ENCODE measurements at places on chromosomes 7 and 10.

DNA sequence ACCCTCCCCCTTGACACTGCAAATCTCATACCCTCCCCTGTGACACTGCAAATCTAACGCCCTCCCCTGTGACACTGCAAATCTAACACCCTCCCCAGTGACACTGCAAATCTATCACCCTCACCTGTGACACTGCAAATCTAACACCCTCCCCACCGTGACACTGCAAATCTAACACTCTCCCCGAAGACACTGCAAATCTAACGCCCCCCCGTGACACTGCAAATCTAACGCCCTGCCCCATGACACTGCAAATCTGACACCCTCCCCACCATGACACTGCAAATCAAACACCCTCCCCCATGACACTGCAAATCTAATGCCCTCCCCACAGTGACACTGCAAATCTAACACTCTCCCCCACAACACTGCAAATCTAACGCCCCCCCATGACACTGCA is 603.7 kb downstream of the DNAJB6 start:
- no peak for DNase-seq

DNA sequence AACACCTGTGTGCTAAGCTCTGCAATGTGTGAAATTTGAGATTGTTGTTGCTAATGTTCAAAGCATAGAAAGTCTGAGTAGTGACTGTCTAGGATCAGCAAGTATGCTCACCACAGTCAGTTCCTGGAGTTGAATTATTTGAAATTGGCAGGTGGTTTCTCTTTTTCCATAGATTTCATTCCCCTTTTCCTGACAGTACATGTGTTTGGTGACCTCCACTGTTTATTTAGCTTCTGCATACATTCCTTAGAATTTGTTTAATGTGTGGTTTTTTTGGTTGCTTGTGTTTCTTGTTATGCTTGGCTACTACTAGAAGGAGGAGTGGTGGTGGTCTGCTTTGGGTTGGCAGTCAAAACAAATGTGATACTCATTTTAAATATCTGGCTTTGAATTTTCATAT is 52.3 kb downstream of the FOXP2 start:
- peak; percentile 75 for DNase-seq

DNA sequence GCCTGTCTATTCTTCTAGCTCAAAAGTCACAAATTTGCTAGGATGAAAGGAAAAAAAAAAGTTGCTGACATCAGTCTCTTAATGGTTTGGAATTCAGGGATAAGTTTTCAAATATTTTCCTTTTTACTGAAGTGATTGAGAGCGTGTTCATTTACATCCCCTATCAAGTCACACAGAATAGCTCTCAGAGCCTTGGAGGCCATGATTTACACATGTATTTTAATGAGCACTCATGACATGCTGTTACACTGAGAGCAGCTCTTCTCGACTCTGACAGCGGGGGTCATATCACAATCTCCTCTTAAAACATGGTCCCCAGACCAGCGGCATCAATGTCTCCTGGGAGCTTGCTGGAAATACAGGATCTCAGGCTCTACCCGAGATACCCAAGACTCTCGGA is 232.7 kb downstream of the POU6F2 start:
- no peak for DNase-seq

GRCh38 chr7:102042016-102042656 is 224.7 kb downstream of the CUX1 start:
- no peak for DNase-seq

DNA sequence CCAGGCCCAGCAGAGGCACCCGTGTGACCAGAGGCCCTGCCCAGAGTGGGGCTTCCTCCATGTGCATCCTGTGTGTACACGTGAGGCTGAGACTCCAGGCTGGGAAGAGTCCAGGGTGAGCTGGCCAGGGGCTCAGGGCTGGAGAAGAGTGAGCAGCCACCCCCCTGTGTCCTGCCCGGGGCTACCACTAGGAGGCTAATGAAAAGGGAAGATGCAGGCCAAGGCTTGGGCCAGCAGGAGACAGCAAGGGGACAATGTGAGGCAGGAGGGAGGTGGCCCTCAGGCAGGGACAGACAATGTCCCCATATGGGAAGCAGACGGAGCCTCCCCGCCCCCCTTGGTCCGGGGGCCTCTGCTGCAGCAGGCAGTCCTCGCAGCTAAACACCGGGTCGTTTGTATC is 102.0 kb downstream of the HIF1AN start:
- DNase-seq = no peak

DNA sequence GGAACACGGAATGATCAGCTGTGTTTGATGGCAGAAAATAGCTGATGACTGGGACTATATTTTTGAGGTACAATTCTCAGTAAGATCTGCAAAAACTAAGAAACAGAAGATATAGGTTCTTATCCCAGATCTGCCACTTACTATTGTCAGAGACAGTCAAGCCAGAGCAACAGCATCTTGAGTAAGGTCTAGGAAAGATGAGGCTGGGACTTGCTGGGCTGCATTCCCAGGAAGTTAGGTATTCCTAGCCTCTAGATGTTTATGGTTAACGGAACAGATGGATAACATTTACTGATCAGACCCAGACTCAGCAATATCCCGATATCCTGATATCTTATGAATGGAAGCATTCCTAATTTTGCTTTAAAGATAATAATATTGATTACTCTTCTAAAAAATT is 68.7 kb upstream of the DNAJB12 start:
- no peak for DNase-seq

GRCh38 chr10:28594406-28594805 is 61.5 kb downstream of the WAC start:
- DNase-seq = no peak

DNA sequence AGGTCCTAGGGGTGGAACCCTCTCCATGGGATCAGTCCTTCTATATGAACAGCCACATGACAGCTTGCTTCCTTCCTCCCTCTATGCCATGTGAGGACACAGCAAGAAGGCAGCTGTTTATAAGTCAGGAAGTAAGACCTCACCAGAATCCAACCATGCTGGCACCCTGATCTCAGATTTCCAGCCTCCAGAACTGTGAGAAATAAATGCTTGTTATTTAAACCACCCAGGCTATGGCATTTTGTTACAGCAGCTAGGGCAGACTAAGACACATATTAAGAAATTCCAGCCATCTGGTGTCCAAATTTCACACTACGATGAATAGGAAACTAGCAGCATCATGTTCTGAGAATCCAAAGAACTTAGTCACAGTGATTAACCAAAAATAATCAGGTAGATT is 140.1 kb downstream of the ZFAND4 start:
- no peak for DNase-seq

DNA sequence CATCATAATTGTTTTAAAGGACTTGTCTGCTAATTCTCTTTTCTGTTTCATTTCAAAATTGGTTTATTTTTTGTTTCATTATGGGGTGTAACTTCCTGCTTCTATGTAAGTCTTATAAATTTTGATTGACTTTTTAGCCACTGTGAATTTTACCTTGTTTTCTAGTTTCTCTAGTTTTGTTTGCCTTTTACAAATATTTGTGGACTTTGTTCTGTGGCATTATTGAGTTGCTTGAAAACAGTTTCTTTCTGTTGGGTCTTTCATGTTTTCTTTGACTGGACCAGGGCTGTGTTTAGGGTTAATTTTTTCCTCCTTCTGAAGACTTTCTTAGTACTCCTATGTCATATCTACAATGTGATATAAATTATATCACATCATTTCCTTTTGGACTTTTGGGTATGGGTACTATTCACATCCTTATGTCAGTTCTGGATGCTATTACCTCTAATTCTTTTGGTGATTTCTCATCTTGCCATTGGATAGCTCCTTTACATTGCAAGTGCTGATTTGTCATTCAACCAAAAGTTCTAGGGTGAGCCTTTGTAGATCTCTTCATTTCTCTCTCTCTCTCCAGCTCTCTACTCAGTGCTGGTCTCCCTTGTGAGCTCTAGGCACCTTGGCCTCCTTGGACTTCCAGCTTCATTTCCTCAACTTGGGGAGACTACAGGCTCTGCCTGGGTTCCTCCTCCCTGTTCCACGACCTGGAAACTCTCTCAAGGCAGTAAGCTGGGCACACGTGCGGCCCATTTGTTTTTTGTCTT is 36.9 kb downstream of the MLLT10 start:
- no peak for DNase-seq

DNA sequence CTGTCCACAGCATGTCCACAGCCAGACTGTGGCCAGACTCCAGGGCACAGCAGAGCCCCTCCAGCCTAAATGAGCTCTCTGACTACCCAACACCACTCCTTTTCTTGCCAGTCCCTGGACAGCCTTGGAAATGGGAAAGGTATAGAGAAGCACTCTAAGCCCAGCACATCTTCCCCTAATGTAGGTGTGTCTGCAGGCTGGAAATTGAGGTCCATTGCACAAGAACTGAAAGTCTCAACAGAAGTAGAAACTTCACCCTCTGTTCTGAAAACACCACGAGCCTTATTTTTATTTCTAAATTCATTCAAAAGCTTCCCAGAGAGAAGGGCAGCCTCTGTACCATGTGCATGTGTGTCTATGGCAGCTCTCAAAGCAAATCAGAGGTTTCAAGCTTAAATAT is 3.7 kb upstream of the KCNMA1 start:
- no peak for DNase-seq

GRCh38 chr7:110612680-110613079 is 478.2 kb upstream of the LRRN3 start:
- DNase-seq = no peak

GRCh38 chr10:132445516-132446194 is 48.7 kb downstream of the PWWP2B start:
- DNase-seq = no peak

GRCh38 chr10:76301950-76302349 is 870.5 kb downstream of the LRMDA start:
- DNase-seq = no peak

- DNase-seq = no peak
Observed at GRCh38 chr7:115260381-115260780, 338.5 kb downstream of the MDFIC start.

- no peak for DNase-seq
Observed at GRCh38 chr10:68560943-68561864, 1.1 kb downstream of the TET1 start.

- no peak for DNase-seq
Observed at GRCh38 chr10:71092812-71093401, 119.5 kb upstream of the UNC5B start.

DNA sequence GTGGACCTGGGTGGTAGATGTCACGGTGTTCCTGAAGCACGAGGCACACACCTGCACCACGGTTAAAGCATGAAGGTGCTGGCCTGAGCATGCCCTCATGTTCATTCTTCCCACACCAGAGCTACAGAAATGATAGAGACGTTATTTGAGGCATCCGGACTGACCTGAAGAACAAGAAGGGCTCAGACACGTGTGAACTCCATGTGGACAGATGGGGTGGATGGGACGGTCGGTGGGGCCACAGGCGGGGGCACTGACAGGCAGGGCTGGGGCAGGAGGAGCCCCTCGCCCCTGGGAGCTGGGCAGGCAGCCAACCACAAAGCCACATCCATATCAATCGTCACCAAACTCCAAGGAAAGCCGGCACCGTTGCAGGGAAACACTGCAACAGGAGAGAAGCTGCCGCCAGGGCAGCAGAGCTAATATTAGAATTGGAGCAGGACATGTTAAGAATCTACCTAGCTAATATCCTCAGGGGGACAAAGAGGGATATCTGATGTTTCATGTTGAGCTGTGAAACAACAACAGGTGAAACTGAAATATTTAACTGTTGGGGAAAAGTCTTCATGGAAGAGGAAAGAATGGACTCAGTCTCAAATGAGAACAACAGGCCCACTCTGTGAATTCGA is 37.8 kb upstream of the DIP2C start:
- DNase-seq = no peak

GRCh38 chr10:114874827-114875411 is 53.3 kb downstream of the FHIP2A start:
- no peak for DNase-seq

DNA sequence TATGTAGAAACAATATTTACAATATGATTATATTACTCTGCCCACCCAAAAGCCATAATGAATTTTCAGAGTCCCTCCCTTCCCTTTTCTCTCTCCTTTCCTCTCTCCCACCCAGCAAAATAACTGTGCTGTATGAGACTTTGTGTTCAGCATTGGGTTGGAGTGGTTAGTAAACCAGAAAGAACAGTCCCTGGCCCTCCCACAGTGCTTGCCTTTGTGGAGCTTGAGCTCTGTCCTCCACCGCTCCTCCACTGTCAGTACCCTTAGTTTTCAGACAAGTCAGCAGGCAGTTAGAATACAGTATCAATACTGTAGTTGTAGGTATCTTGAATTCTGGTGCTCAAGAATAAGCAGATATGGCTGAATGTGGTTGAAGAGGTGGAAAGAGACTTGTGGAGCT is 92.7 kb downstream of the CDK14 start:
- no peak for DNase-seq

- no peak for DNase-seq
Observed at GRCh38 chr7:17713584-17713983, 226.7 kb downstream of the SNX13 start.

DNA sequence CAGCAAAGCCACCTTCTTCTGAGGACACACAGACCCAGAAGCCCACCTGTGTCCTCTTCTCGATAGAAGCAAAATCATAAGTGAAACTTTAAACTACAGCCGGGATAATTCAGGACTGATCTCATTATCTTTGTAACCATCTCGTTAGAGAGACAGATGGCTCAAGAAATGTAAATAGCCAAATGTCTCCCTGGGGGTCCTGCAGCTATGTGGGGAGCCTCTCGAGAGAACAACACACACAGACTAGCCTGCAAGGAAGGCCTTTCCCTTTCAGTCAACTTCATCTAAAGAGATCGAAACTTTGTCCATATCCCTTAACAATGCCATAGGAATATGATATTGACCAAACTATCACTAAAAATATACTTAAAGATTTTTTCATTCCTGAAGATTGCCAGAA is 93.5 kb downstream of the VWC2 start:
- DNase-seq = no peak

- no peak for DNase-seq
Observed at GRCh38 chr7:28300488-28300887, 111.8 kb upstream of the CREB5 start.

- no peak for DNase-seq
Observed at GRCh38 chr7:130990178-130990832, 256.3 kb upstream of the KLF14 start.

DNA sequence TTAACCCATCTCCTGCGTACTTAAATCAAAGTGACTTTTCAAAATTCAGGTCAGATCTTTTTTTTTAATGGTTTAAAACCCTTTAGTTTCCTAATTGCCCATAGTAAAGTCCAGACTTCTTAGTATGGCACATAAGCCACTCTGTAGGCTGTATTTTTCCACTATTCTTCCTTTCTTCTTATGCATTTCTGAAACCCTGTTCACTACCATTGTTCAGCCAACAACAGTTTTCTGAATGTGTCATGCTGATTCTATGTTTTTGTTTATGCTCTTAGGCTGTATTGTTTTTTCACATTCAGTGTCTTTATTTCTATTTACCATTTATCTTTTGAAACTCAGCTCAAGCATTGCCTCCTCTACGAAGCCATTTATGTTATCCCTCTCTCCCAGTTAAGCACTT is 26.7 kb downstream of the CCSER2 start:
- DNase-seq = no peak

- DNase-seq = no peak
Observed at GRCh38 chr10:29265210-29265768, 23.6 kb upstream of the LYZL1 start.

Measured in astrocyte of the cerebellum (primary cell).